Neural progenitor cell (in vitro differentiated cells): ENCODE measurements at places on chromosomes 2 and 18. TPM values are rescaled to one million over a fixed set of nuclear protein-coding genes. Genes with fewer than 3 reads are reported as not detected.

DNA sequence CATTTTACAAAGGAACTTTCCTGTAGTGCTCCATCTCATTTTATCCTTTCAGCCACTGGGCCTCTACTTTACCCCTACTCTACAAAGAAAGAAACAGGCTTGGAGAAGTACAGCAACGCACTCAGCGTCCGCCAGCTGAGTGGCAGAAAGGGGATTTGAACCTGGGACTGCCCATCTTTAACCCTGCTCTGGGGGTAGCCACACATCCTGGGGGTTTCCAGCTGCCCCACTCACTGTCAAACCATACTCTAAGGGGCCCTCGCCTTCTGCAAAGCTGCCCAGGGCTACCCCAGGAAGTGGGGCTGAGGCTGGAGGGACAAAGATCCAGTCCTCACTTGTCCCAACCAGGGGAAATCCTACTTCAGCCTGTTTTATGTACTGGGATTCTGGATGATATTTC is 17.9 kb downstream of the HS1BP3 start:
- no peak overlapping the region for H3K4me3 ChIP-seq
- peaks cover 6% of the 10 kb centered on the region for H3K4me1 ChIP-seq
- H3K27ac ChIP-seq: no peak overlapping the region
- DNase-seq: no peak
- no peaks in the 10 kb centered on the region for H3K27me3 ChIP-seq
- H3K36me3 ChIP-seq: no peaks in the 10 kb centered on the region

DNA sequence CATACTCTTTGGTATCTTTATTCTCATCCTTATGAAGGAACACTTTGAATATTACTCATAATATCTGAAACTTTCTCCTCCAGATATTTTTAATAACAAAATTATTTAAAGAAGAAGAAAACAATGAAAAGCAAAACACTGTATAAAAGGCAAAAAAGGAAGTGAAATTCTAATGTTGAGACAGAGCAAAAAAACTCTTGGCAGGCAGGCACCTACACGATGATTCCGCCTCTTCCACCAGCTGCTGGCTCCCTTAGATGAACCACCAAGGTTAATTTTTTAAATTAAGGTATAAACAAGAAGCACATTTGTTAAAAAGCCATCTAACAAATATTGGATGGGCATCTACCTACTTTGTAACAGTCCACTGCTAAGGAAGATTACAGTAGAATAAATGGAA is 434.7 kb downstream of the EPHA4 start:
- H3K27ac ChIP-seq: no peak overlapping the region
- no peak overlapping the region for H3K4me3 ChIP-seq
- H3K36me3 ChIP-seq: no peaks in the 10 kb centered on the region
- DNase-seq: no peak
- H3K4me1 ChIP-seq: peaks cover 8% of the 10 kb centered on the region

DNA sequence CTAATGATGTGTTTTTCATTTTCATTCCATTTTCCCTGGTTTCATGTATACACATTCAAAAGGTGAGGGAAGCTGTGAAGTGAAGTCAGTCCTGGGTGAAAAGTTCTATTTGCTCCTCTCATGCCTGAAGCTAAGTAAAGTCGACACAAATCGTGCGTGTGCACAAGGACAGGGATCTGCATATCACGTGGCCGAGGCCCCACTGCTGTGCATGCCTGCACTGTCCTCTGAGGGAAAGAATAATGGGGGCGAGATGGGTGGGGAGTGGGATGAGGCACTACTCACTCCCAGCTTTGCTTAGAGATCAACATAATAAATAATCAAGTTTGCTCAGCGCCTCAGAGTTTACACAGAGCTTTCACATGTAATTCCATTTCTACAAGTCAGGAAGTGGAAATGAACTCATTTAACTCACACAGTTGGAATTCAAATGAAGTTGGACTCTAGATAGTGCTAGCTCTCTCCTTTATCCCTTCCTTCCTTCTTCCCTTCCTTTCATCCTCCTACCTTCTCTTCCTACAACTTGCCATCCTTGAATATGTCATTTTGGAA is 5.1 kb upstream of the PTPRM start:
- peaks cover 18% of the 10 kb centered on the region for H3K27me3 ChIP-seq
- no peak for DNase-seq
- no peak overlapping the region for H3K27ac ChIP-seq
- H3K4me3 ChIP-seq: no peak overlapping the region
- no peaks in the 10 kb centered on the region for H3K36me3 ChIP-seq

GRCh38 chr2:179796213-179797007 is 65.0 kb downstream of the ZNF385B start:
- no peaks in the 10 kb centered on the region for H3K36me3 ChIP-seq
- peaks cover 17% of the 10 kb centered on the region for H3K4me1 ChIP-seq
- H3K27ac ChIP-seq: no peak overlapping the region
- peak; percentile 42 for DNase-seq
- H3K4me3 ChIP-seq: no peak overlapping the region
- no peaks in the 10 kb centered on the region for H3K27me3 ChIP-seq

DNA sequence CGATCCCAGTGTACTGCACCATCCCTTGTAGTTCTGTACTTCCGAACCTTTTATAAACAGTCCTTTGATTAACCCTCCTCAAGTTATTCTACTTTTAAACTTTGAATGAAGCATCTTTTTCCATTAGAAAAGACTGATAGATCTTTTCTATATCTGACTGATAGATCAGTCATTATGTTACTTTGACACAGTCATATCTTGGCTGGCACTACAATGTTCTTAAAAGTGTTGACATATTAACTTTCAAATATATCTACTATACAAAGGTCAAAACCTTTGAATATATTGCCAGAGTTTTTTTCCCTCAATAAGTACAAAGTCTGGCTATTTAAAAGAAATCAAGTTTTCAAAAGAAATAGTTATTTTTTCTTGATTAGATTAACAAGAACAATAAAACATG is 35.4 kb upstream of the NABP1 start:
- H3K4me3 ChIP-seq: no peak overlapping the region
- DNase-seq: no peak
- H3K36me3 ChIP-seq: no peaks in the 10 kb centered on the region

DNA sequence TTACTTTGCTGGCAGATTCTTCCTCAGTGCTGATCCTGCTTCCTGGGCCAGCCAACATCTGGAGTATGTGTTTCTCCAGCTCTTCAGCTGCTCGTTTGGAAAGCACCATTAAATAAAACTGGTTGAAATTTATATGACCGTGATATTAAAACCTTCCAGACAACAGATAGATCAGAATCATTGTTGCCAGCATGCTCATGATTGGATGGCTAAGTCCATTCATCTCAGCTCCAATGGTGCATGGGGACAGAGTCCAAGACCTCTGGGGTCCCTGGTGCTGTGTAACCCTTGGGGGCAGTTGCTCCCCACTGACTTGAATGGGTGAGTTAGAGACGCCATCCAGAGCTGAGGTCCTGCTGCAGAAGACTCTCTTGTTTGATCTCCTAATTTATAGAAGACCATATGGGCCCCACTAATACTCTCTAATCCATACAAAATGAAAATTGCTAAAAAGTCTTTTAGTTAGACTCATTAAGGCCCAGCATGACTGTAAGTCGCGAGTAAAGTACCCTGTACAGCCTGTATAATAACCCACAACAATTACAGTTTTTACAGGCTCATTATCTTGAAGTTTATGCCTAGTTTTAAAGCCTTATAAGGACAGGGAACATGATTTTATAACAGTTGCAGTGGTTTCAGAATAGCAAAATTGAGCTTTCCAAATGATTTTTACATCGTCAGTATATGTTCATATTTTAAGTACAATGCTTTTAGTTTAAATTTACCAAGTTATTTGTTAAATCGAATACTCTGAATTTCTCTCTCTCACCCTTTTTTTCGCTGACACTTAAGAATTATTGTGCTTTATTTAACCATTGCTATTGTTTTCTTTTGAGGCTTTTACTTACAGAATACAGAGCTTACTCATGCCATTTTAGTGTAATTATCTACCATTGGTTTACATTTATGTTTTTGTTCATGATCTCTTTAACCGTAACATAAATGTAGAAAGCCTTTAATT is 60.0 kb downstream of the CABLES1 start:
- no peaks in the 10 kb centered on the region for H3K27me3 ChIP-seq
- no peak overlapping the region for H3K27ac ChIP-seq
- H3K4me1 ChIP-seq: peaks cover 38% of the 10 kb centered on the region

GRCh38 chr18:9536354-9537152 is 61.2 kb downstream of the RALBP1 start:
- H3K4me3 ChIP-seq: no peak overlapping the region
- no peaks in the 10 kb centered on the region for H3K4me1 ChIP-seq
- no peaks in the 10 kb centered on the region for H3K27me3 ChIP-seq
- no peak overlapping the region for H3K27ac ChIP-seq
- no peak for DNase-seq
- no peaks in the 10 kb centered on the region for H3K36me3 ChIP-seq

DNA sequence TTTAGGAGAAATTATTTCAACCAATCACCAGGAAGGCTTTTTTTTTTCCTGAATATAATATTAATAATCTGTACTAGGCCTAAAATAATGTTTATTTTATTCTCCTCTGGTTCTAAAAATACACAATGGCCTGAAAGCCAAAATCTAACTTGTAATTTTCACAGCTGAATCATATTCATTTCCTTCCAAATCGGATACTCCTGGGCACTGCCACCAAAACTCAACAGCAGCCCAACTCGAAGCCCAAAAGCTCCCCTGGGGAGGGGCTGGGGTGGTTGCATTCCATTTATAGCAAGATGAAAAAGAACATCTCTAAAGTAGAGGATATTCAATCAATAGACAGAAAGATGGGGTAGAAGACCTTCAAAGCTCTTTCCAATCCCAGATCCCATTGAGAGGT is 100.5 kb upstream of the SETBP1 start:
- no peak overlapping the region for H3K27ac ChIP-seq
- H3K4me3 ChIP-seq: no peak overlapping the region
- DNase-seq: no peak
- peaks cover 5% of the 10 kb centered on the region for H3K4me1 ChIP-seq
- no peaks in the 10 kb centered on the region for H3K27me3 ChIP-seq

DNA sequence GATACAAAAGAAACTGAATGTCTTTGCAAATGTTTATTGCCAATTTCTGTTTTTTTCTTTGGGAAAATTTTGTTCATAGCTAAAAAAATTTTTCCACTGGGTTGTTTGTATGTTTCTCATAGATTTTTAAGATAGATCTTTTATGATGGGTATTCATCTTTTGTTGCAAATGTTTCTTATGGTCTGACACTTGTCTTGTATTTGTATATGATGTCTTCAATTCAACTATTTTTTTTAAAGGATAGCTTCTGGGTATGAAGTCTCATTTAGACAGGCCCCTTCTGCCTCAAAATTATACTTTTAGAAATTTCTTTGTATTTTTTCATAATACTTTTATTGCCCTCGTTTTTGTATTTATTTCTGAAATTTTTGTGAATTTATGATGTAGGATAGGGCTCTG is 73.8 kb downstream of the KCTD1 start:
- H3K4me3 ChIP-seq: no peak overlapping the region
- no peaks in the 10 kb centered on the region for H3K36me3 ChIP-seq
- H3K27me3 ChIP-seq: no peaks in the 10 kb centered on the region
- peaks cover 24% of the 10 kb centered on the region for H3K4me1 ChIP-seq
- no peak for DNase-seq

Gene POTEC
- total RNA-seq: 0.06 TPM in 1 of 2 replicates, not detected in the other

Gene GFPT1
- 34.8 and 54.3 TPM in 2 replicates for total RNA-seq
